CD4-positive, alpha-beta T cell treated with Interleukin-6 for 4 hours (primary cell): ENCODE measurements at places on chromosomes 3 and 15.

GRCh38 chr3:51514210-51514609 lies 14.4 kb upstream of the DCAF1 start:
- no peak for DNase-seq

DNA sequence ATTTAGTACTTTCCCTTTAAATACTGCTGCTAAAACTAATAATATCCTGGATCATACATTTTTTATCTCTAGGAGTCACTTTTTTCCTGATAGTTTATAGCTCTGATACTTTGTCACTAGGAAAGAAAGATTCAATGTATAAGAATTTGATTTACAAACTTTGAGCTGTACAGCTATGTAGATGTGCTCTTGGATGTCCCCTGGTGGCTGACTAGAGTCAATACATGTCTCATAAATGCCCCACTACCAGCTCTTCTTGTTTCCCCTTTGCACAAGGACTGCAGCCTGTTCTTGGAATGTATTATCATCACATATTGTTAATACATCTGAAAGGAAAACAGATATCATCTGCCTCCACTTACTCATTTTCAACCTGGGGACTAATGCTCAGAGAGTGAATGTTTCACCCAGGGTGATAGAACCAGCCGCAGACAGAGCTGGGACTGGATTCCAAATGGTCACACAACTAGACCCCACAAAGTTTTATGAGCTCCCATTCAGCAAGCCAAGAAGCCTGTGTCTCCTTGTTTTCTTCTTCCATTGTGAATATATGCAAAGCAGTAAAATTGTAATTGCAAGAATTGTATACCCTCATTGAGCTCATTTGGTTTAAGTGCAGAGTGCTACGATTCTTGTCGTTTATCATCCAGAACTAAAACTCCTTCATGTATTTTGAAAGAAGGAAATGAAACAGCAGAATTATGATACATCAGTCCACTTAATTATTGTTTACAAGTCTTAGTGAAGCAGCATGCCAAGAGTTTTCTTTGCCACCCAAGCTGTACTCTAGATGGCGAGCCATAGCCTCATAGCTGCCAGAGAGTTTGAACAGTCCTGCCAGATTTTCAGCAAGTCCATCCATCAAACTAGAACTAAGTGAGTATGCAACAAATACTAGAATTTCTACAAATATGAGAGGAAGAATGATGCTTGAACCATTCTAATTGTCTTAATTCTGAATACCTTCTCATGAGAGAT lies 261.6 kb upstream of the LMCD1 start:
- DNase-seq, result peak; percentile 26

- DNase-seq, result no peak
Measured at GRCh38 chr3:185115371-185115770, 37.5 kb downstream of the C3orf70 start.

DNA sequence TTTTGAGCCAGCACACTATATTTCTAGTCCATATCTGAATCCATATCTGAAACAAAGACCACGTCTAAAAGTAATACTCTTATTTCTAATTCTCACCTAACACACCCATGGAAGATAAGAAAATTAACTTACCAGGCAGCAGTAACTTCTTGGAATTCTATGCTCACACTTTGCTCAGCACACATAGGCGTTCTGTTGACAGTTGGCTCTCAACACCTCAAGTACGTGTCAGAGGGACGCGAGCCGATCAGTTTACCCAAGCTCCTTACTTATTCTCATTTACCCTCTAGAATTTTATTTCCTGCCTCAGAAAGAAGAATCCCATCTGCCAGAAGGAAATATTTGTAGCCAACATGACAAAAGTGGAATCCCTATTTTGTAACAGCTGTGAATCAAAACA lies 911.9 kb downstream of the FHIT start:
- no peak for DNase-seq

- no peak for DNase-seq
Measured at GRCh38 chr3:179716226-179716625, 63.4 kb downstream of the USP13 start.

GRCh38 chr15:82039871-82040270 lies 5.9 kb downstream of the MEX3B start:
- DNase-seq, result no peak

- DNase-seq, result no peak
Measured at GRCh38 chr15:80464951-80465625, 60.9 kb downstream of the ARNT2 start.

GRCh38 chr3:31244929-31245817 lies 287.6 kb upstream of the STT3B start:
- no peak for DNase-seq

DNA sequence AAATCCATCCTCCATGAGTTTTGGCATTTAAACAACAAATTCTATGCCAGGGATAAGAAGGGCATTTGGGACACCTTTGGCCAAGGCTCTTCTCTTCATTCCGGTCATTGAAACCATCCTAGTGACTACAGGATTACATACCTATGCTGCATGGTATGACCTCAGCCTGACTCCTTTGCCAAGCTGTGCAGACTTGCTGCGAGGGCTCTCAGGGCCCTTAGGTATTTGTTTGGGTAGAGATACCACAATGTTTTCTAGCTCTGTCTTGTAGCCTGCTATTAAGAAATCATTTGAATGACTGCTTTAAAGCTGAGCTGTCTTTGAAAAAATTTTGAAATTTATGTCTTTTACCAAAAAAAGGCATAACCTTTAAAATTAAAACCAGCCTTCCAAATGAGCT lies 749.8 kb upstream of the SGO1 start:
- DNase-seq, result no peak

DNA sequence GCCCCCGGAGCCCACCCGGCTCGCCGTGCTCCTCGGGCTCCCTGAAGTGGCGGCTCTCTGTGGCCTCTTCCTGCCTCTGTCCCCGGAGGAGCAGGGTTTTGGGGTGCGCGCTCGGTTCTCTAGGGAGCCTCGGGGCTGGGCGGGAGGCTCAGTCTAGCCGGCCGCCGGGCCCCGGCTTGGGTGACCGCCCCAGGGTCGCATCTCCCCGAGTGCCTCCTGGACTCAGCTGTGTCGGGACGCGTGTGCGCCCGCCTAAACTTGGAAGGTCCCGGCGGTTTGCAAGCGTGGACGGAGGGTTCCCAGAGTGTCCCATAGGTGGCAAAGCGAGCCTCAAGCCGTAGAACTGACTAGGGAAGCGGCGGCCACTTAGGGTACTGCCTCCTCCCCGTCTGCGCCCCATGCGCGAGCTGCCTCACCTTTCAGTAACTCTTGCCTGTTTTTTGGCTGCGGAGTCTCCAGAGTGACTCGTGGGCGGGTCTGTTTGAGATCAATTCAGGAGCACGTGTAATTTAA lies 601 bp downstream of the ACTL6A start:
- DNase-seq, result peak; percentile 67

- DNase-seq, result no peak
Measured at GRCh38 chr3:80696280-80696679, 928.5 kb upstream of the ROBO1 start.

- DNase-seq, result no peak
Measured at GRCh38 chr3:24690777-24691176, 196.1 kb upstream of the THRB start.

DNA sequence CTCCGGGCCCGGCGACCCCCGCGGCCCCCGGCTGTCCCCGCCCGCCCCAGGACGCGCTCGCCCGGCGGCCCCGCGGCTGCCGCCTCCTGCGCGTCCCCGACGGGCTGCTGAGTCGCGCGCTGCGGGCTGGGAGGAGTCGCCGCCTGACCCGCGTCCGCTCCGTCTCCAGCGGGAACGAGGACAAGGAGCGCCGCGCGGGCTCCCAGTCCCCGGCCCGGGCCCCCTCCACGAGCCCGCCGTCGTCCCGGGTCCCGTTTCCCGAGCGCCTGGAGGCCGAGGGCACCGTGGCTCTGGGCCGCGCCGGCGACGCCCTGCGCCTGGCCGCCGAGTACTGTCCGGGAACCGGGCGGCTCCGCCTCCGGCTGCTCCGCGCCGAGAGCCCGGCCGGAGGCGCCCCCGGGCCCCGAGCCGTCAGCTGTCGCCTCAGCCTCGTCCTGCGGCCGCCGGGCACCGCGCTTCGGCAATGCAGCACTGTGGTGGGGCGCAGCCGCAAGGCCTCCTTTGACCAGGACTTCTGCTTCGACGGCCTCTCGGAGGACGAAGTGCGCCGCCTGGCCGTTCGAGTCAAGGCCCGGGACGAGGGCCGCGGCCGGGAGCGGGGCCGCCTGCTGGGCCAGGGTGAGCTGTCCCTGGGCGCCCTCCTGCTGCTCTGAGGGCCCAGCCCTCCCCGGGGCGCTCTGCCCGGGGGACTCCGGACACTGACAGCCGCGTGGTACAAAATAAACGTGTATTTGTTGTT lies 1.5 kb downstream of the C2CD4A start:
- peak; percentile 18 for DNase-seq

DNA sequence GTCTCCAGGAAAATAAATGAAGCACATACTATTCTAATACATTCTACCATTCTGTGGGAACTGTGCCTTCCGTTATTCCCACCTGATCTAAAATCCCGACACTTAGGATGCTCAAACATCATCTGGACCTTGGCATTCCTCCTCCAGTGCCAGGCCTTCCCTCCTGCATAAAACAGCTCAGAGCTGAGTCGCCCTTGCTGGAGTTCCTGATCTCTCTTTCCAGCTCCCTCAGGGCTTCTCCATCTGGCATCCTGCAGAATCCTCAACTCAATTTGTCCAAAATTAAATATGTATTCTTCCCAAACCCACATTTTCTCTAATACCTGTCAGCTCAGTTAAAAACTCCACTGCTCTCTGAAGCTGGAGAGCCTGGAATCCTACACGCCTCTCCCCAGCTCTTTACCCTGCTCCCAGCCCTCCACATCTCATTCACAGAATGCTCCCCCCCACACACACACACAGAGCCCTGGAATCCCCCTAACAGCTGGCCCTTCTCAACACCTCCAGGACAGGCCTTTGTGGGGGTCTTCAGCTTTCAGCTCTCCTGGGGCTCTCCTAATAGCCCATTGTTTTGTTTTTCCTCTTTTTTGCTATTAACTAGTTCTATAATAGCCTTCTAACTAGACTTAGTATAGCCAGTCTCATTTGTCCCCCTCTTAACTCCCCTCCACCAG lies 78.5 kb downstream of the HMG20A start:
- DNase-seq, result no peak

GRCh38 chr15:25185156-25185710 lies 230.4 kb downstream of the SNRPN start:
- no peak for DNase-seq

GRCh38 chr15:77538027-77538451 lies 94.7 kb downstream of the LINGO1 start:
- DNase-seq, result no peak

GRCh38 chr3:3893590-3893989 lies 94.4 kb downstream of the LRRN1 start:
- DNase-seq, result no peak

GRCh38 chr15:50744601-50745000 lies 20.9 kb downstream of the SPPL2A start:
- no peak for DNase-seq

- DNase-seq, result no peak
Measured at GRCh38 chr3:152292366-152292765, 23.6 kb downstream of the MBNL1 start.

GRCh38 chr3:76756577-76756976 lies 283.3 kb upstream of the ROBO2 start:
- DNase-seq, result no peak

DNA sequence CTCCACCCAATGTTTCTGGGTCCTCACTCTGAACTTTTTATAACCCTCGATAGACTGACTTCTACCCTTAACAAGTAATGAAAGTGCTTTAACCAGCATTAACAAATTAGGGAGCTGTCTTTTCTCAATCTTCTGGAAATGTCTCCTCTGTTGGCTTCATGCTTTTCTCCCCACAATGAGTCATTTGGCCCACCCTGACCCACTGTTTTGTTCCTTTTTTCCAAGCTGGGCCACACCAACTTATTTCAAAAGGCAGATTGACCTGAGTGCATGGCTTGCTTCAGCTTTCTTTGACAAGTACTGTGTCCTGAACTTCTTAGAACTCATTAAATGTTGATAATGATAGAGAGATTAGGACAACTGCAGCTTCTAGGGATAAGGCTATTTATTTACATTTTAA lies 199.6 kb upstream of the SEMA6D start:
- DNase-seq, result no peak

GRCh38 chr3:12483872-12484197 lies 445 bp upstream of the TSEN2 start:
- DNase-seq, result no peak

DNA sequence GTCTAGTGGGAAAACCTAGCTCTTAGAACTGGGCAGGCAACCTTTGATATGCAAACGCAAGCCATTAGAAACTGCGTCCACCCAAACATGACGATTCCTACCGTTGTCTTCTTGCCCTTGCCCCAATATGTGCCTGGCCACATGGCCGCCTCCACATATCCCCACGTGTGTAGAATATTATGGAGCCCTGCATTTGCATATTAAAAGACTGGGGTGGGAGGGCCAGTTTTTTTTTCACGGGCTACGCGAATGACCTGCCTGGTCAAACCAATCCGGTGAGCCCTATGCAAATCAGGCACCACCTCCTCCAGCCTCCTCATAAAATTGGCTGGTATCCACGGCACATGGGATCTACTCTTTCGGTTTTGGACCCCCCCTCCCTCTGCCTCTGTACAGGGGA lies 381.0 kb upstream of the RGMA start:
- no peak for DNase-seq

- DNase-seq, result no peak
Measured at GRCh38 chr3:11246663-11246970, 25.6 kb upstream of the ATG7 start.

- DNase-seq, result no peak
Measured at GRCh38 chr3:141859651-141860050, 16.8 kb upstream of the ATP1B3 start.

GRCh38 chr3:156575641-156576040 lies 20.7 kb upstream of the SSR3 start:
- DNase-seq, result no peak

DNA sequence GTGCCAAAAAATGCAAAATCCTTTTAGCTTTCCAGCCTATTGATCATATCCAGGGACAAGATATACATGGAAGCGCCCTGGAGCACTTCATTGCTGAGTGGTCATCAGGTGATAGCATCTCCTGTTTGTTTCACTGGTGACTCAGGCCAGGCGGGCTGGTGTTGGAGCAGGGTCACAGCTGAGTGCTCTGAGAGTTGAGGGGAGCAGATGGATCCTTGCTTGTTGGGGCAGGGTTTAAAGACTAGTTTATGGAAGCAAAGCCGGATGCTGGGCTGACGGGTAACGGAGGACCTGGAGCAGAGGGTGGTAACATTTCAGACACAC lies 405.0 kb upstream of the TPM1 start:
- no peak for DNase-seq

DNA sequence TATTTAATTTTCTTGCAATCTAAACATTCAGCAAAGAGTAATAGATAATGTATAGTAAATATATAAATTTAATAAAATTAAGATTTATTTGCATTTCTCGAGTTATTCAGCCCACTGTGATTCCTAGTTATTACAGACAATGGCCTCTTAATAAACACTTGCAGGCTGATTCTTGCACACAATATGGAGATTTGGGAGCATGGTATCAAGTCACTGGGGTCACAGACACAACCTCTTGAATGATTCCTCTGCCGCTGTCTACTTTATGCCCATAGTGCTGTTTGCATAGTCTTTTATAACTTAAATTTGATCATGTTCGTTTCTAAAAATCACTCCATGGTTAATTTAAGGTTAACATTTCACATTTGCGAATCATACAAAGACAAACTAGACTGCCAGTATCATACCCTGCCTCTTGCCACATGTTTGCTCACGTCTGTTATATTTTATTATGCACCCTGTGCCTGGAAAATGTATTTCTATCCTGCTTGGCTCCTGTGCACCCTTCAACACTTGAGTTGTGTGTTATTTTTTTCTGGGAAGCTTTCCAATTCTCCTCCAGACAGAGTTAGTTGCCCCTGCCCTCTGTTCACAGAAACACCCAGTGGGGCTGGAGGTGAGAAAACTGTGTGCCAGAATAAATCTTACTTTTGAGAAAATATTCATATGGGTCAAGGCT lies 206.3 kb upstream of the ROBO1 start:
- DNase-seq, result no peak

- DNase-seq, result no peak
Measured at GRCh38 chr3:99561056-99561455, 77.3 kb upstream of the COL8A1 start.
